ENCODE measurements at places on chromosomes 2 and 18. TPM values are rescaled to one million over a fixed set of nuclear protein-coding genes. Genes with fewer than 3 reads are reported as not detected.

GRCh38 chr2:241187101-241187917 is 1.2 kb upstream of the ANO7 start:
- DNase-seq, result no peak

Gene RAB6C
- total RNA-seq, result 0.23 TPM

Gene NR4A2
- total RNA-seq, result 11.9 TPM

Gene REG3G
- total RNA-seq, result 0.66 TPM

All from mucosa of gallbladder (tissue), 1 donor.